Astrocyte of the hippocampus (primary cell): ENCODE measurements at places on chromosomes 3 and 15.
A peak's percentile ranks its signal among the peaks of the same experiment; 100 is the strongest.

DNA sequence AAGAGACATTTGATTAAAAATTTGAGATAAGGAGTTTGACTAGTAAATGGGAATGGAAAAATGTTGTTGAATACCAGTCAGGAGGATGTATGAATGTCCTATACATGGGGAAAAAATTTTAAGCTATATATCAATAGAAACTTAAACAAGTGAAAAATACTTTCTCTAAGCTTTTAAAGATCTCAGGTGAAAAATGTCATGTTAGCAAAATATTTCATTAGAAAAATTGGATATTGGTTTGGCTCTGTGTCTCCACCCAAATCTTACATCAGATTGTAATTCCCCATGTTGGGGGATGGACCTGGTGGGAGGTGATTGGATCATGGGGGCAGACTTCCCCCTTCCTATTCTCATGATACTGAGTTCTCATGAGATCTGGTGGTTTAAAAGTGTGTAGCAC lies 279.6 kb upstream of the CADM2 start:
- DNase-seq = no peak

- no peak for DNase-seq
Measured at GRCh38 chr3:94794563-94794962, 731.7 kb downstream of the NSUN3 start.

DNA sequence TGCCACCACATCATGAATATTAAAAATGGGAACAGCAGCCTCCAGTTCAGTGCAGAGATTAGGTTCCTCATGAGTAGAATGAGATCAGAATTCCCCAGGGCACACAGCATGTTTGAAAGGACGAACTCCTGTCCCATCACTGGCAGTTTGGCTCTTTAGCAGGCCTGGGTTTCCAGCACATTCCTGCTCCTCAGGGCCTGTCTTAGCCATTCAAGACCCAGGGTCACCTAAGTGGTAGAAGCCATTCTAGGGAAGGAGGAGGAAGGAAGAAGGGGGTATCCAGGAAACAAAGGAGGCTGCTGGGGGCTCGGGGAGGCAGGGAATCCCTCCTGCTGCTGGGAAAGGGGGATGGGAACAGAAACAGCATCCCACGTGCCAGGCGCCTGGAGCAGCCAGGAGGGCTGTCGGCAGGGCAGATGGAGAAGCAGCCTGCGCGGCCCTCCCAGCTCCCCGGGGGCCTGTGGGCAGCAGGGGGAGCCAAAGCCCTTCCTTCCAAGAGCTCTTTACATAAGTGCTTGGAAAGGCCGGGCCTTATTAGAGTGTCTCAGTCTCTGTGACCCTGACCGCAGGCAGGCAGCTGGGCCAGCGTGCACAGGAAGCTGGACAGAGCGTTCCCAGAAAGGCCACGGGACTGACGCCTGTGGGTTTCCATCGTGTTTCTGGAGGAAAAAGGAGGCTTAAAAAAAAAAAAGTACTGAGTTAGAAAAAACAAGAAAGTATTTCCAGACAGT lies 24.7 kb downstream of the LOXL1 start:
- DNase-seq = peak; percentile 98

GRCh38 chr3:141148169-141148568 lies 83.5 kb upstream of the PXYLP1 start:
- no peak for DNase-seq

DNA sequence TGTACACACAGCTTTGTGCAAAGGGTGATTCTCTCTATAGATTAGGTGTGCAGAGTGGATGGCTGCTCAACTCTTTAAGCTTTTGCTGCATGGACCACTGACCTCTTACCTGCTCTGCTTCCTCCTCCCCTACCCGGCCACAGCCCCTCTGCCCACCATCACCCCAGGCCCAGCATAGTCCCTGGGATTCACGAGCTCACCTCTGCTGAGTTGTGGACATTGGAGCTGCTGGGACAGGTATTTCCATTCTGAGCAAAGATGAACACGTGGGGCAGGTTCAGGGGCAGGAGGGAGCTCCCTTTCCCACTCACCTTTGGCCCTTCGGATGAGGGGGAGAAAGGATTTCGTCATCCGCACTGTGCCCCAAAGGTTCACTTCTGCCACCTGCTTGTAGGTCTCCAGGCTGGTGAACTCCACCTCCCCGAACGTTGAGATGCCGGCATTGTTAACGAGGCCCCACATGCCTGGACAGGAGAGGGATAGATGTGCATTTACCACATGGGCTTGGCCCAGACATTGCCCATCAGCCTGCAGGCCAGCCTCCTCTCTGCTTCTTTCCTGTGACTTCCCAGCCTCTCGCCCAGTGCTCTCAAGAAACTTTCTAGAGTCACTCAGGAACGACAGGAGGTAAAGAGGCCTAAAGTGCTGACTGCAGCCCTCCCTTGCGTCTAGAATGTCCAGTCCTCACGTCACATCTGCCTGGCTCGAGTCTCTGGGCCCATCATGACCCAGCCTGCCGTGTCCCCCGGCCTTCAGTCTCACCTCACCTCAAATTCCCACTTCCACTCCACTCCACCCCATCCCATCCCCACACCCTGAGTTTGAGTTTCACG lies 41.6 kb downstream of the BDH1 start:
- DNase-seq = no peak

DNA sequence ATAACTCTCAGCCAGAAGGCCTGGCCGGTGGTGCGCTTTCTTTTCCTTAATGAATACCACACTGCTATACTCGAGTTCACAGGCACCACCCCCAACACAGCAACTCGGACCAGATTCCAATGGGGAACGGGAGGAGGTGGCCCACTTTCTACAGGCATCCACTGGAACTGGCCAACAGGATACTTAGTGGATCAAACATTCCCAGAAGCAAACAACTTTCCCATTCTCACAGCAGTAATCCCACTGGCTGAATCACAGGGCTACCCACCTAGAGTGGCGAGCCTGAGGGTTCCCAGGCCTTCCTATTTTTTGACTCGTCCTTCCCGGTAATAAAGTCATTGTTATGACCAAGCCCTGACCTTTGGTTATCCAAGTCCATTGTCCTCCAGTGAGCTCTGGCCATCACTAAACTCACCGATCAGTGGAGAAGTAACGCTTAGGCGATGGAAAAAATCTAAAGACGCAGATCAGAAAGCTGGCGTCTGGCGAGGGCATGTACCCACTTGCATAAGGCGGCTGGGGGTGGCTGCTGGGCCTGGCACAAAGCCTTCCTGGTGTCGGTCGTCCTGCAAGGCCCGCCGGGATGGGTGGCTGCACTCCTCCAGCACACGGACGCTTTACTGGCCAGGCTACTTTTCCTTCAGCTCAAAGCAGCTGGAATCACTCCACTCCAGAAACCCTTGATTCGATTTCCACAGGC lies 1.2 kb downstream of the EOGT start:
- peak; percentile 39 for DNase-seq

DNA sequence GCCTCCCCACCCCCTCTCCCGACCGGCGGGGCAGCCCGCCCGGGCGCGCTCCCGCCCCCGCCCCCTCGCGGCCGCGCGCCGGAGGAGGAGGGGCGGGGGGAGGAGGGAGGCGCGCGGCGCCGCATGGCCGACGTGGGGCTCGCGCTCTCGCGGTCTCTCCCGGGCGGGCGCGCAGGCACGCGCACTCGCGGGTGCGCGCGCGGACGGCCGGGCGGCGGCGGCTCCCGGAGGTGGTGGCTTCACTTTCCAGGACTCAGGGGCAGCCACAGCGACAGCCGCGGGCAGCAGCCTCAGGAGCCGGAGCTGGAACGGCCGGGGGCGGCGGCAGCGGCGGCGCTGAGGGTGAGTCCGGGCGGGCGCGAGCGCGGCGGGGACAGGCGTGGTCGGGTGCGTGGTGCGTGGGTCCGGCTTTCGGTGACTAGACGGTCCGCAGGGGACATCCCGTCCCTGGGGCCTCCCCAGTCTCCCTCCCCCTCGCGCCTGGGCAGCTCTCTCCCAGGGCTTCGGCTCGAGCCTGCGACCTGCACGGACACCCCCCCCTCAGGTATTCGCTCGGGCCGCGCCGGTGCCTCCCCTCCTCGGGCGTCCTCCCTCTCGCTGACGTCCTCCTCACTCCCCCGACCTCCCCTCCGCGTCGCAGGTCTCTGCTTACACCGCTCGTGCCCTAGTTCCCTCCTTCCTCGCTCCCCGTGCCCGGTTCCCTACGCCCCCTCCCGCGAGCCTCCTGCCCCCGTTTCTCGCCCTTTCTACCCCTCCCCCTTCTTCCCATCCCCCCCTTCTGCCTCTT lies at the start of gene UBE2E2:
UBE2E2 (plus strand) TSS at position 407 of the 787 bp plus-strand sequence.
- peak; percentile 91 for DNase-seq

GRCh38 chr3:42937334-42937733 lies 31.4 kb downstream of the ZNF662 start:
- no peak for DNase-seq

DNA sequence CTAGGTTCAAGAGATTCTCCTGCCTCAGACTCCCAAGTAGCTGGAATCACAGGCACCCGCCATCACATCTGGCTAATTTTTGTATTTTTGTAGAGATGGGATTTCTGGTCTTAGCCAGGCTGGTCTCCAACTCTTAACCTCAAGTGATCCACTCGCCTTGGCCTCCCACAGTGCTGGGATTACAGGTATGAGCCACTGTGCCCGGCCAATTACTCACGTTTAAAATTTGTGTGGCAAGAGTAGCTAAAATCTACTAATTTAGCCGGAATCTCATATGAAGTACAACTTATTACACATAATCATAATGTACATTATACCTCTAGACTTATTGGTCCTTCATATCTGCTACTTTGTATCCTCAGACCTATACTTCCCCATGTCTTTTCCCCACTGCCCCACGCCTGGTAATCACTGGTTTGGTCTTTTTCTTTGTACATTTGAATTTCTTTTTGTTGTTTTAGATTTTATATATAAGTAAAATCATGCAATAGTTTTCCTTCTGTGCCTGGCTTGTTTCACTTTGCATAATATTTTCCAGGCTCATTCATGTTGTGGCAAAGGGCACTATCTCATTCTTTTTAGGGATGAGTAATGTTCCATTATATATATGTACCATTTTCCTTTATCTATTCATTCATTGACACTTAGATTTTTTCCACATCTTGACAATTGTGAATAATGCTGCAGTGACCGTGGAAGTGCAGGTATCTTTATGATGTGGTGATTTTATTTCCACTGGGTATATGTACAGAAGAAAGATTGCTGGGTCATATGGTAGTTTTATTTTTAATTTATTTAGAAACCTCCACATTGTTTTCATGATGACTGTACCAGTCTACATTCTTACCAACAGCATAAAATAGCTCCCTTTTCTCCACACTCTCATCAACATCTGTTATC lies 605.0 kb upstream of the CBLB start:
- no peak for DNase-seq

DNA sequence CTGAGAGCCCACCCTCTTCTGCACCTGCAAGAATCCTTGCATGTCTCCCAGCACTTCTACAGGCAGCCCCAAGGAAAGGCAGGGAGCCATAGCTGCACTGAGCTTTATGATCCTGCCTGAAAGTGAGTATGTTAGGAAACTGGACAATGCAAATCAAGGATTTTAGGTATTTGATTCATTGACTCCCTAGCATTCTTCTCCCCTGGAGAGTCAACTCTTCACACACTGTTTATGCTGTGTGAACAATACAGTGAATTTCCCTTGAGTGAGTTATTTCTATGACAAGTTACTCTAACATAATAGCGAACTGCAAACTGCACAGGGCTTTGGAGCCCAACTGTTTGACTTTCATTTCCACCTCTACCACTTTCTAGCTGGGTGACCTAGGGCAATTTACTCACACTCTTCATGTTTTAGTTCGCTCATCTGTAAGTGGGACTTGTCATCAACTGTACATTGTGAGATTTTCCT lies 96.0 kb upstream of the PHLDB2 start:
- DNase-seq = peak; percentile 59

- no peak for DNase-seq
Measured at GRCh38 chr15:91117375-91117774, 17.3 kb downstream of the SV2B start.

GRCh38 chr3:142963516-142964448 lies at the start of gene PAQR9:
Gene PAQR9 (minus strand): TSS chr3:142963674. CDS start chr3:142963336, 338 bp downstream.
- peak; percentile 61 for DNase-seq

DNA sequence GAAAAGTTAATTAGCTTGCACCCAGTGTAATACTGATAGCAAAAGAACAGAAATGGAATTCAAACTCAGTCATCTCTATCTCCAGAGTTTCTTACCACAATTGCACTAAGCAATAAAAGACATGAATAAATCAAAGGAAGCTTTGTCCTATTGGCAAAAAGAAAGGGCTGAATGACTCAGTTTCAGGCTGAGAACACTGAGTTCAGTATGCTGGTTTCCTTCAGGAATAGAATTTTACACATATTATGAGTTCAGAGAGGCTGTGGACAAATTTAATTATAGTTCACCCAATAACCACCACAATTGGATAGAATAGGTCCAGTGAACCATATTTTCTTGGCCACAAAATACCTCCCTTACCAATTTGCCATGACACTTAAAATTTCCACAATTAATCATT lies 249.7 kb downstream of the KCNMB2 start:
- DNase-seq = peak; percentile 53

GRCh38 chr15:63396152-63396928 lies 14.7 kb upstream of the CA12 start:
- DNase-seq = no peak

- DNase-seq = peak; percentile 46
Measured at GRCh38 chr3:117439812-117440211, 730.2 kb downstream of the TUSC7 start.

GRCh38 chr3:157626817-157627216 lies 123.6 kb upstream of the VEPH1 start:
- DNase-seq = no peak

DNA sequence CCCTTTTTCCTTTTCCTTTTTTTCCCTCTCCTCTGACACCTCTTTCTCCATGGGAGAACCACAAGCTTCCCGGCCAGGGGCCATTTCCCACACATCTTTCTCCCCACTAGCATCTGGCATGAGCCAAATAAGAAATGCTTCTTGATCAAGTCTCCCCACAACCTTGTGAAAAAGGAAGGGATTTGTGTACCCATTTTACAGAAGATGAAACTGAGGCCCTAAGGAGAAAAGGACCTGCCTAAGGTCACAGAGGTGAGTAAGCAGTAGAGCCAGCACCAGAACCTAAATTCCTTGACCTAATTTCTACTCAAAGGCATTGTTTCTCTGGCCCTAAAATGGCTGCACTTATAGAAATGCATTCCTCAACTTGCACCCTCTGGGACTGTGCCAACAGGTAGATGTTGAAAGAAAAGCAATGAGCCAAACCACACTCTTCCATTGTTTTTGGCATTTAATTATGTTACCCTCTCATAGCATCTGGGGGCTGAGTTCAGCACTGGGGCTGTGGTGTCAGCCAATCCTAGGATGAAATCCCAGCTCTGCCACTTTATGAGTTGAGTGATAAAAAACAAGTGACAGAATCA lies 81.7 kb upstream of the TLE3 start:
- no peak for DNase-seq

- DNase-seq = no peak
Measured at GRCh38 chr15:31382713-31383045, 56.0 kb downstream of the KLF13 start.

- no peak for DNase-seq
Measured at GRCh38 chr15:46894644-46895043, 822.7 kb upstream of the SEMA6D start.

- DNase-seq = no peak
Measured at GRCh38 chr3:173869766-173870165, 472.2 kb downstream of the NLGN1 start.

- DNase-seq = peak; percentile 97
Measured at GRCh38 chr3:69739204-69740102, at the start of gene MITF. Gene MITF (plus strand): TSS chr3:69739464. CDS start chr3:69739598, 134 bp downstream.

- peak; percentile 14 for DNase-seq
Measured at GRCh38 chr3:6449099-6449498, 411.8 kb upstream of the GRM7 start.

- no peak for DNase-seq
Measured at GRCh38 chr3:134039161-134039862, 9.6 kb upstream of the SLCO2A1 start.

GRCh38 chr3:14124223-14124614 lies 451 bp downstream of the CHCHD4 start:
- peak; percentile 42 for DNase-seq
